Epithelial cell of proximal tubule (primary cell): ENCODE measurements at places on chromosomes 1 and 21. TPM values are rescaled to one million over a fixed set of nuclear protein-coding genes. Genes with fewer than 3 reads are reported as not detected.

Gene ERMAP
- total RNA-seq: 3.6 and 8.4 TPM in 2 replicates

DNA sequence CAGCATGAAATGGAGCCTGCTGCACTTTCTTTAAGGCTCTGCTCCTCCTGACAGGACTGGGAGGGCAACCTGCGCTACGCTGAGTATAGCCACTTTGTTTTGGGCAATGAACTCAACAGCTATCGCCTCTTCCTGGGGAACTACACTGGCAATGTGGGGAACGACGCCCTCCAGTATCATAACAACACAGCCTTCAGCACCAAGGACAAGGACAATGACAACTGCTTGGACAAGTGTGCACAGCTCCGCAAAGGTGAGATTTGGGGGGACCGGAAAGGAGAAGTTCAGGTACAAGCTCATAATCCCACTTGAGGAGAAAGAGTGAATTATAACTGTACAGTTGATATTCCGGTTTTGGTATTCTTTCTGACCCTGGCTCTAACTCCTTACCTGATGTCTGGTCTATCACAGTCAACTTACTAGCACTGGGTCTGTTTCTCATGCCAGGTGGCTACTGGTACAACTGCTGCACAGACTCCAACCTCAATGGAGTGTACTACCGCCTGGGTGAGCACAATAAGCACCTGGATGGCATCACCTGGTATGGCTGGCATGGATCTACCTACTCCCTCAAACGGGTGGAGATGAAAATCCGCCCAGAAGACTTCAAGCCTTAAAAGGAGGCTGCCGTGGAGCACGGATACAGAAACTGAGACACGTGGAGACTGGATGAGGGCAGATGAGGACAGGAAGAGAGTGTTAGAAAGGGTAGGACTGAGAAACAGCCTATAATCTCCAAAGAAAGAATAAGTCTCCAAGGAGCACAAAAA is 5.4 kb downstream of the ANGPTL7 start:
- no peak for DNase-seq

DNA sequence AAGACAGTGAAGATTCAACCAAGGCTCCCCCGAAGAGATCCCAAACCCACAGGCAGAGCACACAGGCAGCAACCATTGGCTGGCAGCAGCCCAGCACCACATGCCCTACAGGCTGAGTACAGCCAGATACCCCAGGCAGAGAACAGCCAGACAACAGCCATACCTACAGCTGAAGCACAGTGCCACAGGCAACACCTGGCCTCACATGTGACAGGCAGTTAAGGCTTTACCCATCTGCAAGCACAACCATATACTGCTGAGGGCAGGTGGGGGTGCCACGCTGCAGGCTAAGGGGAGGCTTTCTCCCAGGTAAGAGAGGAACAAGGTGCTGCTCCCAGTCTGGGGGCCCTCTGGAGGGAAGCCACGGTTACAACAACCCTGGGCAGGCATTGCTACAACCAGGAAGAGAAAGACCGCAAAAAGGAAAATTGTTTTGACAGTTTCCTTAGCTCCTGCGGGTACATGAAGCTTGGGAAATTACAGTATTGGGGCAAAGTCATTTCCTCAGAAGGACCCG is 12.3 kb downstream of the CHIT1 start:
- DNase-seq: no peak

DNA sequence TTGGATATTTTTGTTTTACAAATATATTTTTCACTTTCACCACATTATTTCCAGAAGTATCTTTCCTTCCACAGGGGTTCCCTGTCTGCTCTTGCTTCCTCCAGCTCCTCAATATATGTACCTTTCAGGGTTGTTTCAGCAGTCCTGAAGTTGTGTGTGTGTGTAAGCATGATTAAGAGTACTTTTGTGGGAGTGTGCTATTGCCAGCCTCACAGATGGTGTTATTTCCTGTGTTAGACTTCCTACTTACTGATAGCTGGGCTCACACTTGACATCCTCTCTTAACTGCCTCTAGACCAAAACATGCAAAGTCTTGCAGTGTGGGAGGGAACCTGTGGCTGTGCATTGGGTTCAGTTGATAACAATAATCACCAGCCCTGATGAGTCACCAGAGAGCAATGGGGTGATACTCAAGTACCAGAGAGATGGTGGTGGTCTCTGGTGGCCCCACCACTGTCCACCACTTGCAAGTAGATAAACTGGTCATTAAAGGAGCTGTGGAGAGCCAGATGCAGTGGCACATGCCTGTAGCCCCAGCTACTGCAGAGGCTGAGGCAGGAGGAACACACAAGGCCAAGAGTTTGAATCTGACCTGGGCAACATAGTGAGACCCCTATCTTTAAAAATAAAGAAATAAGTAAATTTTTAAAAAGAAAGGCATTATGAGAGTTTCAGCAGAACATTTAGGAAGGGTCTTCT is 126.7 kb downstream of the NR5A2 start:
- DNase-seq: no peak

DNA sequence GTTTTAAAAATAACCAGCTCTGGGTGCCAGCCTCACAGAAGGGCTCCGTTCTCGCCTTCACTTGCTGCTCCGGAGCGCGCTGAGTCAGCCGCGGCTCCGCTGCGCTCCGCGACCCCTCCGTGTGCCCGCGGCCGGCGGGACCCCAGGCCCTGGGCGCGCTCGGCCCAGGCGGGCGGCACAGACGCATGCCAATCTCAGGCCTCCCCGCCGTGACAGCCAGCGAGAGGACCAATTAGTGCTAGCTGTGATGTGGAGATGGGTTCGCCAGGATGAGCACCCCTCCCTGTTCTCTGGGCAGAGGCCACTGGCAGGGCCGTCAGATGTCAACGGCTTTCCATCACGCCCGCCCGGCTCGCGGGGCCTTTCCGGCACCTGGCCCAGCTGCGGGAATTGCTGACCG is 293.8 kb downstream of the SPATA17 start:
- no peak for DNase-seq

Gene WLS
- 14.4 and 19.0 TPM in 2 replicates for total RNA-seq

- no peak for DNase-seq
Measured at GRCh38 chr1:208200116-208200515, 44.1 kb downstream of the PLXNA2 start.

GRCh38 chr1:116943438-116943837 is 33.7 kb downstream of the PTGFRN start:
- DNase-seq: no peak

- DNase-seq: no peak
Measured at GRCh38 chr1:91803123-91803522, 82.8 kb downstream of the TGFBR3 start.

Gene SYPL2
- 0.12 TPM in 1 of 2 replicates, not detected in the other for total RNA-seq

GRCh38 chr1:17052038-17052437 is 1.8 kb downstream of the SDHB start:
- DNase-seq: no peak

DNA sequence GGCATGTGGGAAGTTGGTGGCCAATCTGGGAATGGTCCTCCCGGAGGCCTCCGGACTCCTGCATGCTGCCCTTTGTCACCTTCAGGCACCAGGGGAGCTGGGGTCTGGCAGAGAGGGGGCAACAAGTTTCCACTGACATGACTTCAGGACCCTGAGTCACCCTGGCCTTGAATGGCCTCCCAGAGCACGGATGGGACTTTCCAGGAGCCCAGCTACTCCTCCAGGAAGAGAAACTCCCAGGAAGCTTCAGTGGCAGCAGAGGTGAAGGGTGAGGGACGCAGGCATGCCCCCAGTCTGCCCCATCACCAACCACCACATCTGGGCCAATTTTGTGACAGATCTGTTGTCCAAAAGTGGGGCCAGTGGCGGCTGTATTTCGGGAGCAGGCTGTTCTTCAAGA is 55.9 kb upstream of the WASF2 start:
- DNase-seq: no peak

DNA sequence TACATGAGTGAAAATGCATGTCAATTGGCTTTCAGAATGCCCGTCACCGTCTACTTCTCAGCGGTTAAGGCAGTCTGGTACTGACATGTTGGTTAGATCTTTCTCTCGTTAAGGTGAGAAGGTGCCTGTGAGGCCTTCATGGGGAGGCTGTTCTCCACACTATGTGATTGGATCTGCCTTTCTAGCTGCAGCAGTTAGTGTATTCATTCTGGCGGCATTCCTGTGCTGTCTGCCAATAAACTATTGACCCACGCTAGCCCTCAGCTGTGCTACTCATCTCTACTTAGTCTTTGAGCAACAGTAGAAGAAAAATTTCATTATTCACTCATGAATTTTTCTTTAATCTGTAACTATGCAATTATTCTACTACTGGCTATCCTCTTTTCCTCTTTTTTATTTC is 32.0 kb downstream of the CCSAP start:
- DNase-seq: peak; percentile 27

- no peak for DNase-seq
Measured at GRCh38 chr1:15956150-15956549, 19.8 kb downstream of the ZBTB17 start.

DNA sequence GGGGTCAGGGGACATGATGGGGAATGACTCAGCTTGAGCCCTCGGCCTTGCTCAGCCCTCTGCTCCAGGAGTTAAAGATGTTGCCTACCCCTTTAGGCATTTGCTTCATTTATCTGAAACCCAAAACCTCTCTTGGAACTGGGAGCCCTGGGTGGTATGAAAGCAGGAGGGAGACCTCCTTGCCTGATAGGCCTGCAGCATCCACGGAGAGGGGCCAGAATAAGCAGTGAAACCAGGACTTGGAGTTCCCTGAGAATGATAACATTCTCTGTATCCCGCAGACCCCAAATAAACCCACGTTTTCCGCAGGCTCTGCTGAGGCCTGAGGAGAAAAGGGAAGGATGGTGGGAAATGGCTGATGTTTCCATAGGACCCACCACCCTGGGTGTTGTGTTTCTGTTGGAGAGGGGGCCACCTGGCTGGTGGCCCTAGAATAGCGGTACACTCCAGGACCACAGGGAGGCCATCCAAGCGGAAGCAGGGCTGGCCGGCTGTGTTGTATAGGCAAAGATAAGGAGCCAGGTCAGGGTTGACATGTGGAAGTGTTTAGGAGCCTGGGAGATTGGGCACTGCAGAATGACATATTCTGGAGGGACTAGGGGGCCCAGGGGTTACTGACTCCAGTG is 77.4 kb downstream of the FOXD2 start:
- no peak for DNase-seq
